ENCODE measurements at places on chromosomes 11 and 22.

DNA sequence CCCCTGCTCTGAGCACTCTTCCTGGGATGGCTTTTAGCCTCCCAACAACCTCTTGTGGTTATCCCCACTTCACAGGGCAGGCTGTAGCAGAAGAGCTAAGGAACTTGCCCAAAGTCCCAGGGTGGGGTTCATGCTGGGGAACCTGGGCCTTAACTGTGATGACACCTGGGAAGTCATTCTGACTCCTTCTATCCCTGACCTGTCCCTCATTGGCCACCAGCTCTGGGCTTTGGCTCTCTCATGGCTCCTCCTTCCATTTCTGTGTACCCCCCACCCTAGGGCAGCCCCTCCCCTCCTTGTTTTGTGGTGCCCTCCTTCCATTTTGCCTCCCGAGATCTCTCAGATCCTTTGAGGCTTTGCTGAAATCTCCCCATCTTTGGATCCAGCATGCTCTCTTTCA lies 2.7 kb downstream of the PPM1F start:
- DNase-seq = no peak

DNA sequence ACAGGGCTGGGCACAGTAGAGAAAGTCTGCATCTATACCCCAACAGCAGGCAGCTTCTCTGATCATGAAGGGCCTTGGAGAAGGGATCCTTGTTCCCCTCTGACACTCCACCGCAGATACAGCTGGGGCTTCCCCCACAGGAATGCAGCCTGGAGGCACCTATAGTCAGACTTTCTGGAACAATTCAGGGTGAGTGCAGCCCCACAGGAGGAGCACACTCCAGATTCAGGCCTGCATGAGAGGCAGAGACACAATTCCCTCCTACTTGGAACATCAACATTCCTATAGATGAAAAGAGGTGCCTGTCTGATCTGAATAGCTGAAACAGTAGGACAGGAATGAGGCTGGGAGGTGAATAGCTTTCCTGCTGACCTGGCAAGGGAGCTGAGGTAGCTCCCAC lies 1298.0 kb upstream of the CNTN5 start:
- no peak for DNase-seq

- peak; percentile 23 for DNase-seq
These were observed 49.5 kb upstream of the CLNS1A start for GRCh38 chr11:77687088-77687487.

GRCh38 chr11:45513821-45514340 lies 151.5 kb downstream of the CHST1 start:
- DNase-seq = no peak

- no peak for DNase-seq
These were observed 908.5 kb downstream of the BRD1 start for GRCh38 chr22:48919187-48919590.

GRCh38 chr11:48081151-48082010 lies 101.0 kb downstream of the PTPRJ start:
- peak; percentile 82 for DNase-seq

DNA sequence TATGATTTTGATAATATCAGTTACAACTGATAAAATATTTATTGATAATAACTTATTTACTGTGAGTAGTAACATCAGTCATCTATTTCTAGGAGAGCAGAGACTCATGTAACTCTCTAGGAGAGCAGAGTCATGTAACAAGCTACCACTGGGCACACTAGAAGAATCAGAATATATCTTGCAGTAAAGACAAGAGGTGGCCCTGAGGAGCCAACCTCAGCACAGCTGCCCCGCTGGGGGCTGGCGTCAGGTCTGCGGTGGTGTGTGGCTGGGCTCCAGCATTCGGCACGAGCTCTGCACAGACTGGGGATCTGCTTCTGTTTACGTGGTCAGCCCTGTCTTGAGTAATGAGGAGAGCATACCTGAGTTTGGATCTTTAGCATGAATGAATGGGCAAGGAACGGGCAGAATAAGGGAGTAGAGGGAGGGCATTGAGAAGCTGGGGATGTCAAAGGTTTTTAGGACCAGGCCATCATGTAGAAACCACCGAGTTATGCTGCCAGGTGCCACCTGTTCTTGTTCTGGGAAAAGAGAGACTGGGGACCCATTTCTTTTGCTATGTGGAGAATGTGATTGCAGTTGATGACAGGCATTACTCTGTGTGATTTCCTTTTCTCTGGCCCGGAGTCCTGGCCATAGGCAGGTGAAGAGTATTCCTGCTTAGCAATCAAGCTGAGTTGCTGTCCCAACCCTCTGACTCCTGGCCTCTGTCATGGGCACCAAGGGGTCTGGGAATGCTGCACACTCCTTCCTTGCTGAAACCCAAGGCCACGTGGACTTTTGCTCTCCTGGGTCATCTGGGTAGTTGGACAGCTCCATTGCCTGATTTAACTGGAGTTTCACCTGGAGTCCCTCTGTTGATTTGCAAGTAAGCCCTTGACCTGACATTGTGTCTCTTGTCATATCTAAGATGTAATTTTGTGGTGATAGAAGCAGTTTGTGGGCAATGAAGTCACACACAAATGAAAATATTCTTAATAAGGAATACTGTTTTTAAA lies 50.9 kb upstream of the HEPHL1 start:
- DNase-seq = no peak

DNA sequence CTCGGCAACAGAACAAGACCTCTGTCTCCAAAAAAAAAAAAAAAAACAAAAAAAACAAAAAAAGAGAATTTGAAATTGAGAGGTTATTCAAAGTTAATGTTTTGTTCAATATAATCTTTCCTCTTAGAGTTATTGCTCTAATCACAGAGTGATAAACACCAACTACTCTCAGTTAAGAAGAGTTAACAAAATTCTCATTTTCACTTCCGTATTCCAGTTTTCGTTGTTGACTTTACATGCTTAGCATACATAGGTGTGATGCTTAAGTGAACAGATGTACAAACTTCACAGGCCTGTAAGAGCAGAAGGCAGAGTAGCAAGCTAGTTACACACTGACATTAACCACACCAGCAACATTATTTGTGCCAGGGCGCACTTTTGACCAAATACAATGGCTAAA lies 12.3 kb downstream of the EIF4ENIF1 start:
- no peak for DNase-seq

GRCh38 chr11:79744941-79745340 lies 304.1 kb upstream of the TENM4 start:
- DNase-seq = no peak

DNA sequence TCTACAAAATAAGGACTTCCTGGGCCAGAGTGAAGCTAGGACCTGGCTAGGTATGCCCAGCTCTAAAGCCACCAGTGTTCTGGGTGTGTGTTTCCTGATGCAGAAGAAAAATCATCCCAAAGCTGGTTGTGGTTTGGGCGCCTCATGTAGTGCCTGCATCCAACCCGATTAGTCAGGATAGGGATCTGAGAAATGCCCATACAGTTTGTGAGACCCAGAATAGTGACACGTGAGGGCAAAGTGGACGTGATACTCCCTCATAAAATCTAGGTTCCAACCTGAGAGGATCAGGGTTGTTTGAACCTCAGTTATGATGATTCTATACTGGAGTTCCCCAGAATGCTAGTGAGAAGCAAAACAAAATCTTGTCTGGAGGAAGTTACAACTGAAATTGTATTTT lies 238.4 kb downstream of the TBC1D22A start:
- no peak for DNase-seq

DNA sequence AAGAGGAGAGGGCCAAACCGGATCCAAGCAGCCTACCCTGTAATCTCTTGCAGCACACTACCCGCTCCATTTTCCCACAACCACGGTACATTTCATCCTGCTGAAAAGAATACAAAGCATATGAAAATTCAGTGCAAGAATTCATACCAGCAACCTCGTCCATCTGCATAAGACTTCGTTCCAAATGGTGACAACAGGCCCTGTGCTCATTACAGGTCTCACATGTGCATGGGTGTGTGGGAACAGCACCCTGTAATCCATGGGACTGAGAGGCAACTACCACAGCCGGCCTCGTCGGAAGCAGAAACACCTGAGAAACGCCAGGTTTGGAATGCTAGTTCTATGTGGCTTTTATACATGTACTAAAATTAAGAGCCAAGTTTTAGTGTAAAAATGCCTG lies 52.3 kb downstream of the LARGE1 start:
- no peak for DNase-seq

- DNase-seq = no peak
These were observed 15.6 kb upstream of the DENND5A start for GRCh38 chr11:9280655-9281301.

GRCh38 chr22:35054064-35054463 lies 11.9 kb upstream of the ISX start:
- DNase-seq = no peak

GRCh38 chr11:38009932-38010331 lies 1411.9 kb upstream of the RAG2 start:
- no peak for DNase-seq

DNA sequence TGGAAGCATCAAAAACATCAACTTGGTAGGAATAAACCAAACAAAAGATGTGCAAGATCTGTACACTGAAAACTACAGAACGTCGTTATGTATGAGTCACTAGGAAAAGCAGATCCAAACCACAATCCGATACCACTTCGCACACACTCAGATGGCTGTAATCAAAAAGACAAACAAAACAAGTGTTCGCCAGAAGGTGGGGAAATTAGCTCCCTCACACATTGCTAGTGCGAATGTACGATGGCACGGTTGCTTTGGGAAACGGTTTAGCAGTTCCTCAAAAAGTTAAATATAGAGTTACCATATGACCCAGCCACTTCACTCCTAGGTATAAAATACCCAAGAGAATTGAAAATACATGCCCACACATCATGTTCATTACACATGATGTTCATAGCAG lies 14.8 kb upstream of the CARD10 start:
- peak; percentile 81 for DNase-seq

DNA sequence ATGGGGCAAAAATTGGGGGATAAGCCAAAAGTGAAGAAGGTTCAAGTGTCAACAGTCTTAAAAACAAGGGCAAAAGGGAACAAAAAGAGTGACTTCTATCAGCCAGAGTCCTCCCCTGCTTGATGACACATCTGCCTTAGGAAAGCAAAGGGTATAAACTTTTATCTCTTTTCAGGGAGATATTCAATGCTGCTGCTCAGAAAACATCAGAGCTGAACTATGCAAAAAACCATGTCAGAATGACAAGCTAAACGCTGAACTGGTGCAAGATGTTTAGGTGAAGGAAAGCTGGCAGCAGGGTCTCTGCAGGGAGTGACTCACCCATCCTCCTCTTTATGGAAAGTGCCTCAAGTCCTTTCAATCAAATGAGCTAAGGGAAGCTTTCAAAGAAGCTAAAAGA lies 24.7 kb downstream of the ALG9 start:
- peak; percentile 80 for DNase-seq

DNA sequence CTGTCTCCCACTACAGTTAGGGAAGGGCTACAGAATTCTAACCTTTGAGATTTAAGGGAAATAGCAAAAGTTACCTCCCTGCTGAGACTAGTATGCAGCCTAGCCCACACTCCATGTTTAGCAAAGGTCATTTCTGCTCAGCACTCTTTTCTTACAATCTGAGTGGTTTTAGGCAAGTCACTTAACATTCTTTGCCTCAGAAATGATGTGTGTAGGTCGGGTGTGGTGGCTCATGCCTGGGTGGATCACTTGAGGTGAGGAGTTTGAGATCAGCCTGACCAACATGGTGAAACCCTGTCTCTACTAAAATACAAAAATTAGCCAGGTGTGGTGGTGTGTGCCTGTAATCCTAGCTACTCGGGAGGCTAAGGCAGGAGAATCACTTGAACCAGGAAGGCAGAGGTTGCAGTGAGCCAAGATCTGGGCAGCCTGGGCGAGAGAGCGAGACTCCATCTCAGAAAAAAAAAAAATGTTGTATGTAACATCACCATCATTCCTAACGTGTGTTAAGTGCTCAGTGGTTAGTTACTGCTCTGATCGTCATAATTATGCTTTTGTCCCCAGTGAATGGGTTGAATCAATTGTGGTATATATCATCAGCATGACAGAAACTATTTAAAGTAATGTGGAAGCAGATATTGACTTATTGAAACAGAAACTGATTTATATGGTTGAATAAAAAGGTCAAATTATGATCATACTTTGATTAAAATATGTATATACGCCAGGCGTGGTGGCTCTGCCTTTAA lies 55.0 kb downstream of the COPB1 start:
- no peak for DNase-seq

GRCh38 chr11:130523609-130524008 lies 75.2 kb downstream of the ADAMTS15 start:
- peak; percentile 7 for DNase-seq

- DNase-seq = no peak
These were observed 49.6 kb downstream of the CECR2 start for GRCh38 chr22:17418890-17419324.

DNA sequence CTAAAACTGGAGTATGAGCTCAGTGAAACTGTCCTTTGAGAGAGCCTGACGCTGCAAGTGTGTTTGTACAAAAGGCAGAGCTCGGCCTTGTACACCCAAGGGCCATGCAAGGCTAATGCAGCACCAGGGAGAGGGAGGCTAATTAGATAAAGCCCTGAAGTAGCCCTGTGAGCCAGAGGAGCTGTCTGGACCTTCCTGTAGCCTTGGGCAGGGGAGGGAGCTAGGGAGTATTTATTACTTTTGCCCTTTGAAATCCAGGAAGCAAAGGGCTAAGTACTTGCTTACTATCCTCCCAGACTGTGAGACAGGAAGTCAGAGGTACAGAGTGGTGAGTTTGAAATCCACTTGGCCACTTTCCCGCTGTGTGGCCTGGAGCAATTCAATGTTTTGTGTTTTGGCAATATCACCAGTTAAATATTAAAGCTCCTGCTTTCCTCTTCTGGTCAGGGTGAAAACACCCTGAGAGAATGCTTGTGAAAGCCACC lies 10.2 kb upstream of the LDHA start:
- peak; percentile 47 for DNase-seq

GRCh38 chr11:62677156-62677555 lies 1.7 kb downstream of the UBXN1 start:
- DNase-seq = no peak

- no peak for DNase-seq
These were observed 662.0 kb upstream of the CCDC90B start for GRCh38 chr11:83948200-83948599.

- peak; percentile 87 for DNase-seq
These were observed 25.4 kb downstream of the SIK3 start for GRCh38 chr11:117072517-117073461.

DNA sequence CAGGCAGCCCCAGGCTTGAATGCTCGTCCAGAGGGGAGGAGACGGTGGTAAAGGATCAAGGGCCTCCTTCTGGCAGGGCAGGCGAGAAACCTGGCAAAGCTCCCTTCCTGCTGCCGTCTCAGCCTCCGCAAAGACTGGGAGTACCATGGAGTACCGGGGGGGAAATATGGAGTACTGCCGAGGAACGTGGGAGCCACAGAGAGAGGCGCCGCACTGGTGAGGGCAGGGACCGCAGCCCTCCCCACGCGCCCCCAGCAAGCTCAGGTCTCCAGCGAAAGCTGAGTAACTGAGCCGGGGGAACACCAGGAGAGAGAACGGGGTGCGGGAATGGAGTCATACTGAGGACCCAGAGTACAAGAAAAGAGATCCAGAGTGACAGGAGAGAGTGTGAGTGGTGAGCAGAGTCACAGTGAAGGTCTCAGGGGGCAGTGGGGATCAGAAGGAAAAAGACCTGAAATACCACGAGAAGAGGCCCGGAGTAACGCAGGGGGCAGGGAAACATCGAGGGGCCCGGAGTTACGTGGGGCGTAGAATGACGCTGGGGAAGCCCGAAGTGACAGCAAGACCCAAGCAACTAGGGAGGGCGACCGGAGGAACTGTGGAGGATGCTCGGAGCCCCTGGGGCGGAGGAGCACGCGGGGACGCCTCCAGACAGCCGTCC lies 740 bp downstream of the EML3 start:
- peak; percentile 67 for DNase-seq

GRCh38 chr22:18096823-18097222 lies 13.8 kb upstream of the TUBA8 start:
- no peak for DNase-seq

- no peak for DNase-seq
These were observed 31.3 kb downstream of the ATXN10 start for GRCh38 chr22:45702981-45703380.

All from lung microvascular endothelial cell (primary cell).